ENCODE measurements at places on chromosomes 16 and 17. TPM values are rescaled to one million over a fixed set of nuclear protein-coding genes. Genes with fewer than 3 reads are reported as not detected.

The MT1A gene
- polyA plus RNA-seq: 1.3 TPM

- DNase-seq: peak; percentile 51
Observed at GRCh38 chr16:10619271-10619849, 39.0 kb upstream of the EMP2 start.

- DNase-seq: no peak
Observed at GRCh38 chr16:31874366-31875111, 932 bp downstream of the ZNF267 start.

DNA sequence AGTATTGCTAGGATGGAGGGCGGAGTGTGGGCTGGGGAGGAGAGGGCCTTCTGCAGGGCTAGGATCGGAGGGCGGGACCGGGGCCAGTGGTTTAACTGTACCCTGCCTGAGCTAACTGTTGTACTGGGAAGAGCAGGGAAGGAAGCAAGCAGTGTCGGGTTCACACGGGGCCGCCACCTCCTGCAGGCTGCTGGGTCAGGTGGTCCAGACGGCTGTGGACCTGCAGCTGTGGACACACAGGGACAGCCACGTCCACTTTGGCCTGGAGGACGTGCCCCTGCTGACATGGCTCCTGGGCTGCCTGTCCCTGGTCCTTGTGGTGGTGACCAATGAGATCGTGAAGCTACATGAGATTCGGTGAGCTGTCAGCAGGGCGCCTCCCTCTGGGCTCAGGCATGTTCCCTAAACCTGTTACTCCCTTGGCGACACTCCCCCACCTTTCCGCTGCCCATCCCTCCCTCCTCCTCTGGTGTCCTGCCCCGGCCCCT lies 16.6 kb downstream of the CASKIN2 start:
- DNase-seq: peak; percentile 56

DNA sequence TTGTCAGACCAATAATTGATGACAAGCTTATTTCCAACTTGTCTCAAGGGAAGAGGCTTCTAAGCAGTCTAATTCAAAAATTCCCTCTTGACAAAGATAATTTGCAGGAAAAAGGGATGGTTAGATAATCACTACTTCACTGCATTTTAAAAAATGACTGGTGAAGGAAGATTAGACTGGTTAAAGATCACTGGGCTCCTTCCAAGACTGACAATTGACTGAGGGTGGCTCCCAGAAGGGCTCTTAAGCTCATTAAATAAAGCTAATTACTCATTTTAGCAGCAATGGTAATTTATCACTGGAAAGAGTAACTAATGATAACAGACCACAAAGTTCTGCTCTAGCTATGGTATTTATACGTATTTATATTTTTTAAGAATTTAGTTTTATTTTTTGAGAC lies 4.4 kb upstream of the HEATR3 start:
- no peak for DNase-seq

GRCh38 chr16:64534180-64534780 lies 587.6 kb downstream of the CDH11 start:
- no peak for DNase-seq

- no peak for DNase-seq
Observed at GRCh38 chr16:87249425-87249824, 67.8 kb downstream of the C16orf95 start.

DNA sequence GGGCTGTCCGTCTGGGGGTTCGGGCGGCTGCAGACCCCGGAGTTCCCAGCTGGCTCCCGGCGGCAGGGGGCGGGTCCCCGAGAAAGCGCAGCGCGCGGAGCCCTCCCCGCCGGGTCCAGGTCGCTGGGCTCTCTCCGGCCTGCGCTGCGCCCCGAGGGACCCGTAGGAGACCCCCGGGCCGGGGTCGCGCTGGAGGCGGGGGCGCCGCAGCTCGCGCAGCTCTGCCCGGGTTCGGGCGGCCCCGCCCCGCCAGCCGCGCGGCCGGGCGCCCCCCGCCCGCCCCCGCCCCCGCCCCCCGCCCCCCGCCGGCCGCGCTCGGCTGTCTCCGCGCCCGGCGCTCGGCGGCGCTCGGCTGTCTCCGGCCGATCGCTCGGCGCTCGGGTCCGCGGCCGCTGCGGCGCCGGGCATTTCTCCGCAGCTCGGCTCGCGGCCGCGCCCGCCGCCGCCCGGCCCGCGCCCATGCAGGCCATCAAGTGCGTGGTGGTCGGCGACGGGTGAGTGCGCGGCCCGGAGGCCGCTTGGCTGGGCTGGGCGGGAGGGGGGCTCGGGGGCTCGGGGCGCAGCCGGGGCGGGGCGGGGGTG lies at the start of gene RAC3:
RAC3 (plus strand) TSS at position 376 of the 582 bp plus-strand sequence; CDS start at position 460, 84 bp downstream.
- DNase-seq: no peak

DNA sequence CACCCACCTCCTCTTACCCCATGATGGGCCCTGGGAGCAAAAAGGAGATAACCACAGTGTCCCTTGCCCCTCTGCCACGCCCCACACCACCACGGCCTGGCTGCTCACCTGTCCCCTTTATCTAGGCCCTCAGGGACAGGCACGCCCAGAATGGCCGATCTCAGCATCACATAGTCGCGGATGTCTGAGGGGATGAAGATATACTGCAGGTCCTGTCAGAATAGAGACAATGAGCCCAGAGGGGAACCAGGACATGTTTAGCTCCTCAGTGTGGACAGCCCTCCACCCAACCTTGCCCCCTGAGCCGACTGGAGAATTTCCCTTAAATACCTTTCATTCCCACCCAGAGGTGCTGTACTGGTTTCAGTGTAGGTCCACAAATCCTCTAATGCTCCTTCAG lies 15.2 kb downstream of the ST6GALNAC2 start:
- no peak for DNase-seq

DNA sequence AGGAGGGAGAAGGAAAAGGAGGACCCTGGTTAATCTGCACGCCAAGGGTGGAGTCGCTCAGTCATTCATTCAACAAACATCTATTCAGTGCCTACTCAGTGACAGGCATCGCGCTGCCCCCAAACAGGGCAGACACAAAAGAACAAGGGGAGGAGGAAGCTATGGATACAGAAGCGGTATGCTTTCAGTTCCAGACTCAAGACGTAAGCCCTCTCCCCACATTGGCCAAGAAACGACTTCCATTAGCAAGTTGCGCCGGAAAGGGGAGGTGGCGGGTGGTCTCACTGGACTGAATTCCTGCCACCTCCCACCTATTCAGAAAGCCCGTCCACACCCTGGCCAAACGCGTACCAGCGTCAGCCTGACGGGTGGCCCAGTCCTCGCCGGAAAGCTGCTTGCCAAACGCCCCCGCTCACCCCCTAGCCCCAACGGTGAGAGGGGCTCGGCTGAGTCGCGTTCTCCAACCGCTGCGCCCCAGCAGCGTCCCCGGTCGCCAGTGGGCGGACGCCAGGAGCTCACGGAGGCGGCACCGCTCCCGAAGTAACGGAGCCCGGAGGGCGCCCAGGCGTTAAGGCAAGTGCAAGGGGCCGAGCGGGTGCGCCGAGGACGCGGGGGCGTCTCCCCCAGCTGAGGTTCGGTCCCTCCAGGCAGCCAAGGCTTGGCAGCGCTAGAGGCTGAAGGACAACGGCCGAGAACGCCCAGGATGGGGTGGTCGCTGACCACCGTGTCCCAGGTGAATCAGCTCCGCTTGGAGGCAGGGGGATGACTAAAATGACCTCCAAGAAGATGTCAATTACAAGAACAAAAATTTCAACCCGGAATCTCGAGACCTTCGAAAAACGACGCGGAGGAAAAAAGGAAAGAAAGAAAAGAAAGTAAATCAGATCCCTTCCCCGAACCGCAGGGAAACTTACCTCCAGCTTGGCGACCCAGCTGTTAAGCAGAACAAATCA lies 470.7 kb downstream of the SOX9 start:
- DNase-seq: no peak

GRCh38 chr16:81650982-81651562 lies 128.0 kb upstream of the PLCG2 start:
- DNase-seq: peak; percentile 92

DNA sequence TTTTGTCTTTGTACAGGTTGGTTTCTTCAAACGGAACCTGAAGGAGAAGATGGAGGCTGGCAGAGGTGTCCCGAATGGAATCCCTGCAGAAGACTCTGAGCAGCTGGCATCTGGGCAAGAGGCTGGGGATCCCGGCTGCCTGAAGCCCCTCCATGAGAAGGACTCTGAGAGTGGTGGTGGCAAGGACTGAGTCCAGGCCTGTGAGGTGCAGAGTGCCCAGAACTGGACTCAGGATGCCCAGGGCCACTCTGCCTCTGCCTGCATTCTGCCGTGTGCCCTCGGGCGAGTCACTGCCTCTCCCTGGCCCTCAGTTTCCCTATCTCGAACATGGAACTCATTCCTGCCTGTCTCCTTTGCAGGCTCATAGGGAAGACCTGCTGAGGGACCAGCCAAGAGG lies 4.9 kb downstream of the ZNF768 start:
- no peak for DNase-seq

- DNase-seq: no peak
Observed at GRCh38 chr17:15446036-15446435, 21.4 kb downstream of the CDRT4 start.

The FBXL16 gene
- polyA plus RNA-seq: 0.22 TPM

The HOXB13 gene
- polyA plus RNA-seq: not detected

DNA sequence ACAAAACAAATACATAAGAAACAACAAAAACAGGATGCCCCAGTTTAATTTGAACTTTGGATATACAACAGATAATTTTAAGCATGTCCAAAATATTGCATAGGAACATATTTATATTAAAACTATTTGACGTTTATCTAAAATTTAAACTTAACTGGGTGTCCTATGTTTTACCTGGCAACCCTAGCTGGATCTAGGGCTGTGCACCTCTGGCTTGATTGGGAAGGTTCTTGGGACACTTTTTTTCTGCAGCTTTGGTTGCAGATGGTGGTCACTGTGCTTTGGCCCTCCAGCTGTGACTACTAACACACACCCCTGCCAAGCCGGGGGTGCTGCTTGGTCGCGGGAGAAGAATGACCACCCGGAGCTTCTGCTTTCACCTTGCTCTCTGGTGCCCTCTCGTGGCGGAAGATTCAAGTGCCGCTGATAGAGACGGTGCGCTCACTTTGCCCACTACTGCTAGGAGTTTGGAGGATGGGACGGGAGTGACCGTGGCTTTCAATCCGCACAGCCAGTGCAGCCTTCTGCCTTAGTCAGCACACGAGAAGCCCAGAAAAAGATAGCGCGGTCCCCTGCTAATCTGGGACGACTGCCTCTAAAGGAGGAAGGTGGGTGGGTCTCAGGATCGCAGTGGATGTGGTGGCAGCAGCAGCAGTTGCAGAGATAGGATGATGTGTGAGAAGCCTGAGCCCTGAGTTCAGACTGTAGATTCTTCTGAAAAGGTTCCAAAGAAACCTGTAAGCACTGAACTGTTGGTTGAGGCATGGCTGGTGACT lies 6.7 kb downstream of the SPACA3 start:
- peak; percentile 83 for DNase-seq

The DNAH9 gene
- 1.4 TPM for polyA plus RNA-seq

DNA sequence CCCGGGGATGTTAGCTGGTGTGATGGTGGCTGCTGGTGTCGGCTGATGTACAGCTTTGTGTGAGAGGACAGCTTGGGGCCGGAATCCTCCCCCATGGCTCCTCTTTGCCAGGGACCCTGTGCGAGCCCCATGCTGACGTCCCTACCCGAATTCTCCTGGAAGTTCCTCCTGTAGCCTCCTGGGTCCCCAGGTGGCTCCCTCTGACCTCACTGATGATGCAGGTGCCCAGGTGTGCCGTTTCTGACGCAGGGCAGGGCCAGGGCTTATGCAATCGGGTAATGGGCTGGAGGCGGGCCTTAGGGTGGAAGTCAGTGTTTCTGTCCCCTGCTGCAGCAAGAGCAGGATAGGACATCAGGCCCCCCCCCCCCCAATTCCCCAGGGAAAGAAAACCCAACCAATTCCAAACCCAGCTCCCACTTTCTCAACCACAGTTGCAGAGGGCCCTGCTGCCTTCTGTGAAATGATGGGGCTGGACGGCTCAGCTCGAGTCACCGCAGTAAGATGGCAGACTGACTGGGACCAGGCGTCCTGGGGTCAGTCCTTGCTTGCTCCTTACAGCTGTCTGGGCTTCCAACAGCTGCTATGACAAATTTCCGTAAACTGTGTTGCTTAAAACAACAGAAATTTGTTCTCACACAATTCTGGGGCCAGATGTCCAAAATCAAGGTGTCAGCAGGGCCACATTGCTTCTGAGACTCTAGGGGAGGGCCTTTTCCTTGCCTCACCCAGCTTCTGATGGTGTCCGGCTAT lies 139.0 kb upstream of the PLCG2 start:
- no peak for DNase-seq

DNA sequence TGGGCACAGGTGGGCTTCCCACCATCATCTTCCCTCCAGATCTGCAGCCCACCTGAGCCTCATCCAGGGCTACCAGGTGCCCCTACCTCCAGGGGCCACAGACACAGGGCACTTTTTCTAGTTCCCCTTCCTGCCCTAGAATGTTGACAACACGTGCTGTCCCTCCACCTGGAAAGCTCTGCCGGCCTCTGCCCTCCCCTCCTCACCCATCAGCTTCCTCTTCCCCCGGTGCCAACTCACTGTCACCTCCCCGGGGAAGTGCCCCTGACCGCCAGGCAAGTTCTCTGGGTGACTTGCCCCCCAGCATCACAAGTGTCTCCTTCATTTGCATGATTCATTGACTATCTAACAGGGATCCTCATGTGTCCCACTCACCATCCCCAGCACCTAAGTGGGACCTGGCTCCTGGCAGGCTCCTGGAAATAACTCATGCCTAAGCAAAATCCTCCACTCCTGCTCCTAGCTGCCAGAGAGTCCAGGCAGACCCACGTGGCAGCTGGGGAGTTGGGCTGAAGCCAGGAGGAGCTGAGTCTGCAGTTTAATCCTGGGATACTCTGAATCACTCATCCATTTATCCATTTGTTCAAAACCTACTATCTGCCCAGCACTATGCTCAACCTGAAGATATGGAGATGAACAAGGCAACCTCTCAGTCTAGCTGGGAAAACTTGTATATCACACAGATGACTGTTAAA lies 304.4 kb downstream of the FOXL1 start:
- DNase-seq: no peak

DNA sequence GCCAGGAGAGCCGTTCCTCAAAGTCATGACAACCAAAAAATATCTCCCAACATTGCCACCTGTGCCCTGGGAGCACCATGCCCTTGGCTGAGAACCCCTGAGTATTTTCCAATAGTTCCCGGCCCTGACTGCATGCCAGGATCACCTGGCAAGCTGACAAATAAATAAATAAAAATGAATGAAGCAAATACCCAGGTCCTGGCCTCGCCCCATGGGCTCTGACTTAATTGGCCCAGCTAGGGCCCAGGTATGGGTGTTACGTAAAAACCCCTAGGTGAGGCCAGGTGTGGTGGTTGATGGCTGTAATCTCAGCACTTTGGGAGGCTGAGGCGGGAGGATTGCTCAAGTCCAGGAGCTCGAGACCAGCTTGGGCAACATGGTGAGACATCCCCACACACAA lies 2.7 kb upstream of the C16orf74 start:
- DNase-seq: no peak

- no peak for DNase-seq
Observed at GRCh38 chr16:70677499-70678120, 8.2 kb downstream of the MTSS2 start.

Data from ovary (tissue), 10 donors.